ENCODE measurements at places on chromosomes 3 and 15. TPM values are rescaled to one million over a fixed set of nuclear protein-coding genes. Genes with fewer than 3 reads are reported as not detected.

CP gene
- total RNA-seq: not detected

TM2D3 gene
- total RNA-seq: 56.4 TPM

DNA sequence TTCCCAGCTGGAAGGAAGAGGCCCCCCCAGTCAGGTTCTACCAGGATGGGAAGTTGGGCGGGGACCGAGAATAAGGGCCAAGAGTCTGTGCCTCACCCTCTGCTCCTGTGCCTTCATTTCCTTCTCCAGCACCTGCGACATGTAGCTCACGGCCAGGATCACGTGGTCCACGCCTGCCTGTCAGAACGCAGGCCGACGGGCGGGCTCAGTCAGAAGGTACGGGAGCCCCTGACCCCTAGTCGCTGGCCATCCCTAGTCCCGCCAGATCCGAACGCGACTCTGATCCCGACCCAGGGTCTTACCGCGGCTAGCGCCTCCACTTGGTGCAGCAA, 489 bp downstream of the GMPPB start:
- no peaks in the 10 kb centered on the region for H3K27me3 ChIP-seq
- peak overlapping the region; percentile 70 for H3K4me3 ChIP-seq
- peak overlapping the region; percentile 100 for H3K27ac ChIP-seq
- H3K36me3 ChIP-seq: peaks cover 43% of the 10 kb centered on the region

DNA sequence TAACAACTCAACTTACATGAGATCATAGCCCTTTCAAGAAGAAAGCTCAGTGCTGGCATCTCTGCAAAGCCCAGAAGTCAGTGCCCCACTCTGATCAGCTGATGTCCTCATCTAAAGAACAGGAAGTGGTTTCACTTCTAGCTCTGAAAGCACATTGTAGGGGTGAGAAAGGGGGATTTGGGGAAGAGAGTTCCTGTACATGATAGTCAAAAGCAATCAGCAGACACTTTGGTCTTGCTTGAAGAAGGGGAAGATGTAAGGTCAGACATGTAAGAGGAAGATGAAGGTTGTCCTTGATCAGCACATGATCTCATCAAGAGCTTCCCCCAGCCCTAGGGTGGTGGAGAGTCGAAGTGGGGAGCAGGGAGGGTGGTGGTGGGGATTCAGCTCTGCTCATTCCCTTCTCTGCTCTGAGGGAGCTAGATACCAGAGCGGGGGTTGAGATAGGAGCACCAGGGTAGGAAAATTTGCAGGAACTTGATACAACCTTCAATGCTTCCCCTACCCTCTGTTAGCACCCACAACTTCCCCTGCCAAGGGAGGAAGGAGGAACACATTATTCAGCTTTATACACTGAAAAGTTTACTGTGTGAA, 76.4 kb upstream of the ETV5 start:
- H3K27ac ChIP-seq: no peak overlapping the region
- H3K4me3 ChIP-seq: no peak overlapping the region
- no peaks in the 10 kb centered on the region for H3K27me3 ChIP-seq
- DNase-seq: peak; percentile 69
- peaks cover 16% of the 10 kb centered on the region for H3K4me1 ChIP-seq
- no peaks in the 10 kb centered on the region for H3K36me3 ChIP-seq

DNA sequence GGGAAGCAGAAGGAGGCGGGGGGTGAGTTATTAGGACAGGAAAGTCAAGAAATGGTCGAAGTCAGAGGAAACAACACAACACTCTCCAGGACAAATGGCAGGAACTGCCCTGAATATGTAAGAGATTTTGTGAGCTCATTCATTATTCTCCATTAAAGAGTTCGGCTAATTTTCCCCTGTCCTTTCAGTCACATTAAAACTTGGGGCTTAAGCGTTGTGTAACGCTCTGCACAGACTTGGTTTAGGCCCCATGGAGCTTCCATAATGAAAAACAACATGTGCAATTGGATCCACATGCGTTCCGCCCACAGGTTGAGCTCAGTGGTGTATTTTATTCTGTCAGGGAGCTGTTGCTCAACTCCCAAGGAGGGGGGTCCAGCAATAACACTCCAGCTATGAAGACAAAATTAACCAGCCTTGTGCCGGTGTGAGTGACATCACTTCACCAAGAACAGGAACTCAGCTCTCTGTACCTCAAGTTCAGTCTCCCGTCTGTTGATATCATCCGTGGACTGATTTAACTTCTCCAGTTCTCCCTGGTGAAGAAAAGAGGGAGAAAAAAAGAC, 2.3 kb downstream of the SH3BP5 start:
- peaks cover 4% of the 10 kb centered on the region for H3K36me3 ChIP-seq
- no peak overlapping the region for H3K4me3 ChIP-seq
- H3K27ac ChIP-seq: no peak overlapping the region
- DNase-seq: no peak

WWTR1 gene
- 0.92 TPM for total RNA-seq

CELF6 gene
- total RNA-seq: 5.3 TPM

SH3GL3 gene
- total RNA-seq: not detected

DBR1 gene
- total RNA-seq: 27.6 TPM
